ENCODE measurements at places on chromosomes 7 and 10. TPM values are rescaled to one million over a fixed set of nuclear protein-coding genes. Genes with fewer than 3 reads are reported as not detected.

SLC16A9 gene
- 5.7 TPM for total RNA-seq

GALNT17 gene
- 72.3 TPM for total RNA-seq

- no peak for DNase-seq
Measured at GRCh38 chr7:1637155-1637554, 32.9 kb upstream of the ELFN1 start.

DNA sequence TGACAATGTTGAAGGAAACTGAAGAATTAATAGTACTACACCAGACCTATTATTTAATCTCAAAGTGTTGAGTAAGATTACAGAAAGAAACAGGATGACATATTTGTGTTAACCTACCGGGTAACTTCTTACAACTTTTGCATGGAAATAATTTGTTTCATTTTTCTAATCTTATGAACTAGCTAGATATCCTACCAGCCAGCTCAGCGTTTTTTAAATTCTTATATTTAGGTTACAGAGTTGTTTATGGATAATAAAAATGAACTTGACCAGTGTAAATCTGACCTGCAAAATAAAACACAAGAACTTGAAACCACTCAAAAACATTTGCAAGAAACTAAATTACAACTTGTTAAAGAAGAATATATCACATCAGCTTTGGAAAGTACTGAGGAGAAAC is 37.0 kb downstream of the KIF11 start:
- DNase-seq: no peak

GRCh38 chr7:94394109-94394436 is 622 bp upstream of the COL1A2 start:
- no peak for DNase-seq

SUN3 gene
- total RNA-seq: not detected

PROSER2 gene
- 15.0 TPM for total RNA-seq

CYP3A7 gene
- total RNA-seq: not detected

DNA sequence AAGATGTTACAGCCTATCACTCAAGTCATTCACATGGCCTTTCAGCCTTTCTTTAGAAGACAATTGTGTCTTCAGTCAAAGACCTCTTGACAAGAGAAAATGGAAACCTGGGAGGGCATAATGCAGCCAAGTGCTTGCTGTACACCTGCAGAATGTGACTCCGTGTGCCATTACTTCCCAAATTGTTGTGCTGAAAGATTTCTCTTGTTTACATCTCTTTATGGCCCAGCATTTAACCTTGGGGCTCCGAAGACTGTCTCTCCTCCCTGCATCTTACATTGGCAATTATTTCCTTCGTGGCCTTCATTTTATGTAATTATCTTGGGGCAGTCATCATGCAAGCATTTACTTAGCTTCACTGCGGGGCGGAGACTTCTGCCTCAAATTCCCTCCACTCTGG is 287.0 kb downstream of the TCF7L2 start:
- no peak for DNase-seq

DNA sequence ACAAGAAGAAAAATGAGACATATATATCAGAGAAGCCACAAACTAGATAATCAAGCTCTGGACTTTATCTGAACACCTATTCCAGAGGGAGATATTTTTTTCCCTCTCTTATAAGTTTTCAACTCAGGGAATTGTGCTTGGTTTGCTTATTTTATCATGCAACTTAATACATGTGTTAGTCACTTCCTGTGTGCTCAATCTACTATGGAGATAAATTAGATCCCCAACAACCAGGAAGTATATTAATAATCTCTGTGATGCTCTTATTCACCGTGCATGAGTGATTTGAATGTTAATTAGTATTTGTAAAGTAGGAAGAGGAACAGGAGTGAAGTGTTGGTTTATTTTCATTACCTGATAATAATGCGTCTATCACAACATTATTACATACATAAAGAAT is 38.8 kb upstream of the ZNF365 start:
- DNase-seq: no peak

ZEB1 gene
- 9.4 TPM for total RNA-seq

FAM25C gene
- total RNA-seq: not detected

MRC1 gene
- total RNA-seq: 0.17 TPM
